ENCODE measurements at places on chromosomes 16 and 17.

- no peak for DNase-seq
These were observed 534.1 kb downstream of the GRIN2A start for GRCh38 chr16:9647981-9648701.

GRCh38 chr16:27729516-27730304 lies 179.8 kb downstream of the KATNIP start:
- DNase-seq = no peak

DNA sequence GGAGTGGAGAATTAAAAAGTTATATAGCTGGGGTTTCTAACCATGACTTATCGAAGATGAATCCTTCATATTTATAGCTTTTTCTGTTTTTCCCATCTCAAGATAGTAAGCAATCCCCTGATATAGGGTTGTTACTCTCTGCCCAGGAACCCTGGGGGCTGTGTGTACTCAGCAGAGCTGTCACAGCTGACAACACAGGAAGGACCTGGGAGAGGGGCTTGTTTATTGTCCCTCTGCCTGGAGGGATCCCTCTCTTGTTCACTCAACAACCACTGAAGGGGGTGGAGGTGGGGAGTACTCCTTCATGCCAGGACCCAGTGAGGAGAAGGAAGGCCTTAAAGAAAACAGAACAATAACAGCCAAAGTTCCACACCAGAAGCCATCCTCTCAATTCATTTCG lies 19.8 kb downstream of the ASIC2 start:
- no peak for DNase-seq

- no peak for DNase-seq
These were observed 31.3 kb downstream of the SPOP start for GRCh38 chr17:49646391-49647255.

- no peak for DNase-seq
These were observed 99.9 kb downstream of the CDK5R1 start for GRCh38 chr17:32586666-32587065.

All from NCI-H526 treated with DMSO at 0.1 percent for 48 hours (cell line).